ENCODE measurements at places on chromosomes 1 and 21. TPM values are rescaled to one million over a fixed set of nuclear protein-coding genes. Genes with fewer than 3 reads are reported as not detected.

DNA sequence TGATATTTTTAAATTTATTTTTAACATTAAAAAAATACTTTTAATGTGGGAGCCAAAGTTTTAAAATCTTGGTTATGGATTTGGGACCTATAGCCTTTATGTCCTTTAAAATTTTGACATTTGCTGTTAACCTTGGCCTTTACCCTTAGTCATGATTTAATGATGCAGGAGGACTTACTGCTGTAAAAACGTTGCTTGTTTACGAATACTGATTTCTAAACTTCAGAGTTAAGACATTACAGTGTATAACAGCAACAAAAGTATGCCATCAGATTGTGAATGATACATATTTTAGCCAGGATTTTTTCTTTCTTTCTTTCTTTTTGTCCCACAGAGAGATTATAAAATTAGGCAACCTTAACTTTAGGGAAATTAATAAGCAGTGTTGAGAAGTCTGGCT is 8.9 kb downstream of the RBM15 start:
- DNase-seq = no peak

DNA sequence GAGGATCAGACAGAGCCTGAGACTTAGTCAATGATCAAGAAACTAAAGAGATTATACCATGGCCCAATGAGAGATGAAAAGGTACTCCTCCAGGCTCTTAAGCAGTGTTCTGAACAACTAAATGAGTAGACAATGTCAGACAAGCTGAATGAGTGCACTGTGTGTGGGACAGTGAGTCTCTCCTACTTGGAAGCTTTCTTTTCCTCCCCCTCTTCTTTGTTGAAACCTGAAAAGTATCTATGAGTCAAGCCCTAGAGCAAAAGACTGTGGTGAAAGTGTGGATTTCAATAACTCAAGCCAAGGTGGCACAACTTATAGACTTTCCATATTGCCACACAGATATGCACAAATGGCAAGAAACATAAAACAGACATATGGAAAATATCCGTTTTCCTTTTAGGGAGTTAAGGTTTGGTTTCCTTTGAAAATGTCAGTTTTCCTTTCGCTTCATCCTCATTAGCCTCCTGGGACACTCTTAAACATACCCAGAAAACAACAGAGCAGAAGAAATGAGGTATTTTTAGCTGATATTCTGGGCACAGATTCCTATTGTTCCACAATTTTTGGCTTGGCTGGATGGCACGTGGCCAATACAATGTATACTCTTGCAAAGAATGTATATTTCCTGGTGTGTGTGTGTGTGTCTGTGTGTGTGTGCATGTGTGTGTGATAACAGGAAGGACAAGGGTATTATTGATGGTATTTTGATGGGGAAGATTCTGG is 96.6 kb downstream of the LMX1A start:
- DNase-seq = no peak

DNA sequence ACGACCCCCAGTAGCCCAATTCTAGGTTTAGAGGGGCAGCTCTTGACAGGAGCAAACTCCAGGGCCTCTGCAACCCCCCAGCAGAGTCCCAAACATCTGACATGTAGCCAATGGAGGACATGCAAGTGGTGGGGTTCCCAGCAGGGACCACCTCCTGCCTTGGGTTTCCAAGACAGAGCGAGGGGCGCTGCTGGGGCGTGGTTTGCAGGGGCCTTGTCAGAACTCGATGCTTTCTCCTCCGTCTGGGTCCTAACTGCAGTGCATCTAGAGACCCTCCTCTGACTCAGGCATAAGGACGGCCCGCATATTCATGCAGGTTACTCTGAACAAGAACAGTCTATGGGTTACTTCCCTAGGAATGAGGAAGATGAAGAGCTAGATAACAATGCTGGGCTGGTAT is 17.2 kb downstream of the EPHX1 start:
- DNase-seq = no peak

DNA sequence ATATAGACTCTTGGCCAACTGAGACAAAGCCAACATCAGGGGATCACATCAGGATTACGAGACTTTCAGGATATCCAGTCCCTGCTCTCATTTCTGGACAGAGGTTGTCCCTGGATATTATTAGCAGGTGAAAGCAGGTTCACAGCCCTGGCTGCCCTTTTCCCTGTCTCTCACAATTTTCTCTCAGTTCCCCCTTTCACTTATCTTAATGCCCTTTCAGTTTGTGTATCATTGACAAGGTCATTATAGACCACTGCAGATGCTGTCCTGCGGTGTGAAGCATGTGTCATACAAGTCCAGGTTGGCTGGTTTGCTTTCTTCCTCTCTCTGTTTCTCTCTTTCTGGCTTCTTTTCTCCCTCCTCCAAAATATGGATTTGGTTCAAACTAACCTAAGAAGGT is 2.1 kb upstream of the KLHDC9 start:
- no peak for DNase-seq

- no peak for DNase-seq
Measured at GRCh38 chr21:27424601-27425000, 457.7 kb upstream of the ADAMTS5 start.

GRCh38 chr21:28066076-28066475 is 926.6 kb downstream of the LTN1 start:
- DNase-seq = no peak

- DNase-seq = no peak
Measured at GRCh38 chr1:205013683-205014367, 29.2 kb upstream of the CNTN2 start.

- DNase-seq = no peak
Measured at GRCh38 chr21:45306832-45307571, 19.3 kb upstream of the POFUT2 start.

DNA sequence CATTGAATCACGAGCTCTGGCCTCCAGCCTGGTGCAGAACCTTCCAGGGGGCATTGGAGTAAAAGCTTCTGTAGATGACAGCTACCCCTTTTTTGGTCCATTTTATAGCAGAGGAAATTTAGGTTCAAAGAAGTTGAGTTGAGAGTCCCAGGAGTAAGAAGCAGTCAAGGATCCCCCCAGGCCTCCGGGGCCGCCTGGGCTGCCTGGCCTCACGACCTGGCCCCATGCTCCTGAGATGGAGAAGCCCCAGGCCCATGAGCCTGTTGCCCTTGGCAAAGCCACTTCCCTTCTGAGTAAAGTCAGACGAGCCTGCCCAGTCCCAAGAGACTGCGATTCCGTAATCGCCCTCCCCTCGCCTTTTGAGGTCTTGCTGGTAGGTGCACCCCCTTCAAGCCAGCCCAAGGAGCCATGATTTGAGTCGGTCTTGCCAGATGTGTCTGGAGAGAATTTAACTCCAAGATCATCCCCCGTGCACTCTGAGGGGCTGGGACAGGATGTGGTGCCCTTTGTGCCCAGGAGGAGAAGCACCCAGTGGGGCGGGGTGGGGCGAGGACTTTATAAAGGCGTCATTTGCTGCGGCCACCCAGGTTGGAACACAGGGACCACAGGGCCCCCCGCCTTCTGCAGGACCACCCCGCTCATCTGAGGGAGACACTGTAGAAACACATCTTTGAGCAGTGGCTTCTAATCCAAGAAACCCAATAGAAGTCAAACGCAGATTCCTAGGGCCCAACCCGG is 30.1 kb downstream of the PDE9A start:
- DNase-seq = no peak

DNA sequence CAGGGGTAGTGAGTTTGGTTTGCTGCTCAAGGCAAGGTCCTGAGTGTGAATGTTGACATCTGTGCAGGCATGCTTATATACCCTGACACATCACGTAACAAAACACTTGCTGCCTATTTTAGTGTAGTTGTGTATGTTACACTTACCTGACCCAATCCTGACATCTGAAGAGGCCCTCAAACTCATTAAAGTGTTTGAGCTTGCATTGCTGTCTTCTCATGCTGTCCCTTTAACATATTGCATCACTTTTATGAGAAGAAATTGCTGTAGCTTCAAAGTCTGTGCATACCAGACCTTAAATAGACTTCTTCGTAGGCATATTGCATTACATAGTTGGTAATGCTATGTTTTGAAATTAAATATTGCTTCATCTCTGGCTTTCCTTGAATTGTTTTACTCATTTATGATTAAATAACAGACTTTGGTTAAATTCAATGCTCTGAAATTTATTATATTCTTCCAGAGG is at the start of gene KRTAP19-3:
Gene KRTAP19-3 (minus strand): TSS at position 51 of the 466 bp plus-strand sequence. CDS start 56 bp downstream, outside the sequence.
- DNase-seq = no peak

- no peak for DNase-seq
Measured at GRCh38 chr1:25628741-25629421, 12.3 kb downstream of the MAN1C1 start.

DNA sequence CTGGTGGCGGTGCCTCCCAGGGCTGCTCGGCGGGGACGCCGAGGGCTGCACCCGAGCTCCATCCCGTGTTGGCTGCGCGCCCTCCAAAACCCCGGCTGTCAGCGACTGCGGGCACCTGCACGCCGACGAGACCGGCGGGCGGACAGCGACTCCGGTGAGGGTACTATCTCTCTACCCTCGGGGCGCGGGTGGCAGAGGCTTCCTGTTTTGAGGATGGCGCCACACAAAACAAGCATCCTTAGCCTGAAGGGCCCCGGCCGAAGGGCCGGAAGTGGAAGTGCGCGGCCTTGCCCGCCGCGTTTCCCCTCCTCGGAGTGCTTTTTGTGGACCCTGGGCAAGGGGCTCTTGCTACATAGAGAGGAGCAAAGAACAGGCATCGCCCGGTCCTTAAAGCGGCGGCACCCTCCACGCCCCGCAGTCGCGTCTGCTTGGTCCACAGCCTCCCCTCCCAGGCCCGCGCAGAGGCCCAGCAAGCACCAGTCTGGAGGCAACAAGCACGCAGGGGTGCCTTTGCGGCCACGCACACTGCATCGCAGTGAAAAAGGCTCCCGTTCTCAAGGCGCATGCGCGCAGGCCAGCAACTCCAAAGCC is 561 bp upstream of the COQ8A start:
- no peak for DNase-seq

DNA sequence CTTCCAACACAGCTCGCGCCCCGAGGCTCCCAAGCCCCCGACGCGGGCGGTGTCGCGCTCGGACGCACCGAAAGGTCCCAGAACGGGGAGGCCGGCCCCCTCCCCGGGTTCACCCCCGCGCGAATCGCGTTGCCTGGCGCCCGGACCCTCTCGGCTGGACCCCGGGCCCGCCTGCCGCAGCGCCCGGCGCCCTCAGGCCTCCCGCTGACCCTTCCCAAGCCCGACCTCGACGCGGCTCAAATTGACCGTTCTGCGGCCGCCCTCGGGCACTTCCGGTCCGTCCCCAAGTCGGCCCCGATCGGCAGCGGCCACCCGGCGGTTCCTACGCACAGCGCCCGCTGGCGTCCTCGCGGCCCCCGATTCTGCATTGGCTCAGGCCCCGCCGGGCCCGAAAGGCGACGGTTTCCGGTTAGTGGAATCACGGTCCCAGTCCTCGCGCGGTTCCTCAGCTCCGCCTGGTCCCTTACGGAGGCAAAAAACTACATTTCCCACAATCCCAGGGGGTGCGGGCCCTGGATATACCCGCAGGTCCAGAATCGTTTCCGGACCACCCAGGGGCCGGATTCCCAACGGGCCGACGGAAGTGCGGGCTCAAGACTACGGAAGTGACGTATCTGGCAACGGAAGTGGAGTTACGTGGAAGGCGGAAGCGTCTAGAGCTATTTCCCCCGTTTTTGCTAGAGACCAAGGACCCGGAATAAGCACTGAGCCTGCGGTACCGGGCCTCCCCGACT is at the start of gene AURKAIP1:
Gene AURKAIP1 (minus strand): TSS at position 279 of the 734 bp plus-strand sequence. CDS start 451 bp downstream, outside the sequence.
- DNase-seq = peak; percentile 98

DNA sequence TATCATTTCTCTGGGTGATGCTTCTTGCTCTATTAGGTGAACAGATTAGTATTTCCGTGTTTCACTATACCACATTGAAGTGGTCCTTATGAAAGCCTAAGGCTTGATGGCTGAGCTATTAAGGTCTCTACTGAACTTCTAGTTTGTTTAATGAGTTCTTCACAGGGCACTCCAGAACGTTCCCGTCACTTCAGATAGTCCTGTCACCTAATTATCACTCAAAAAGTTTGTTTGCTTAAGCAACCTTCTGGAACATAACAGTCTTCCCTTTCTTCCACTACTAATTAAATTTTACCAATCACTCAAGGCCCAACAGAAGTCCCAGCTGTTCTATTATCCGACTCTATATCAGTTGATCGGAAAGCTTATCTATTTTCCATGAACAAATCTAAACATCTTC is 104.6 kb upstream of the ZC3H11B start:
- no peak for DNase-seq

- no peak for DNase-seq
Measured at GRCh38 chr1:68918563-68918962, 421.7 kb upstream of the DEPDC1 start.

GRCh38 chr1:67110352-67110751 is 24.4 kb downstream of the C1orf141 start:
- DNase-seq = no peak

GRCh38 chr21:37805266-37805665 is 111.0 kb downstream of the KCNJ6 start:
- no peak for DNase-seq

- DNase-seq = peak; percentile 41
Measured at GRCh38 chr1:205344066-205344928, 12.4 kb downstream of the KLHDC8A start.

DNA sequence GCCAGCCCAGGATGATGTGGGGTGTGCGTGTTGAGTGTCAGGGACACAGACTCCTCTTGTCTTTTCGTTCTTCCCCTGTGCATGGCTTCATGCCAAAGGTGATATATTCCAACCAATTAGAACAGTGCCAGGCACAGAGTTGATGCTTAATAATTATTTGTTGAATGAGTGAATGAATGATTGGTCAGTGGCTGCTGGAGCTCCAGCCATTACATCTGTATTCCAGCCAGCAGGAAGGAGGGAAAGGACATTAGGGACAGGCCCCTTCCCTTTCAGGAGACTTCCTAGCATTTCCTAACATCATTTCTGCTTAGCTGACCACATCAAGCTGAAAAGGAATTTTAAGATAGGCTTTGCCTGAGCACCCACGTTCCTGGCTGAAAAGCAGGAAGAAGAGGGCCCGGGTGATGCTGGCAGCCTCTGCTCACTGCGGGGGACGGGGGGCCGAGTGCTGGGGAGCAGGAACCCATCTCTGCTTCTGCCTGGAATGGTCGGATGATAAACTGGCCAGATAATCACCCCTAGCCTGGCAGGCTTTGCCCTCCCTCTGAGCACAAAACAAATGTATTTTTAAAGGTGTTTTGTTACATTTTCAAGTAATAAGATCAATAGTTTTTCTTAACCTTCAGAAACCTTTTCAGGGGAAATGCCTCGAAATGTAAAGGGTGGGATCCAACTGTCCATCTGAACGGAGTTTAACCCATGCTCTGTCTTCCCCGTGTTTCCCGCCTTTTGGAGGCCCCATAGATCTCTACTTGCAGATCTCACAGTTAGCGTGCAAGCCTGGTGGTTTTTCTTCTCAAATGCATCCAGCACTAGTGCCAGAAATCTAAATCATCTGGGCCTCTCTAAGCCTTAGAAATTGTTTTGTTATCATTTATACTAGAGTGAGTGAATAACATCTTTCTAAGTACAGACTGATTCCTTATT is 39.0 kb downstream of the SLC37A1 start:
- DNase-seq = no peak

DNA sequence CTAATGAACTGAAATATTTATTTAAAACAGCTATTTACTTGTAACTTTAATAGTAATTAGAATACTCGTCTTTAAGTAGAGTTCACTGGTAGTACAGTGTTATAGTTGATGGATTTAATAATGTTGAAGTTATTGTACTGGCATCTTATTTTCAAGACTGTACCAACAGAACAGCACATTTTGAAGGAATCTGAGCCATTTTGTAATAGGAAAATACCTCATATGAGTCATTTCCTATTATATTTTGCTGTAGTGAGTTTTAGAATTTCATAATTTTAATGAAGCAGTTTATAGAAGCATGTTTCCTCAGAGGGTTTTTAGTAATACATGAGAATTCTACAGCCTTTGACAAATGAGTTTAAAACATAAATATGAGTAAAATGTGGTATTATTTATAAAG is 258.3 kb downstream of the OLFM3 start:
- no peak for DNase-seq

Gene THEM4
- 105 TPM for total RNA-seq

Gene EXO1
- total RNA-seq = 0.44 TPM

Gene OR2AK2
- not detected for total RNA-seq

Gene ETV3L
- not detected for total RNA-seq
